ENCODE measurements at places on chromosomes 1 and 21. TPM values are rescaled to one million over a fixed set of nuclear protein-coding genes. Genes with fewer than 3 reads are reported as not detected.

DENND2D gene
- total RNA-seq, result 47.5 TPM

DNA sequence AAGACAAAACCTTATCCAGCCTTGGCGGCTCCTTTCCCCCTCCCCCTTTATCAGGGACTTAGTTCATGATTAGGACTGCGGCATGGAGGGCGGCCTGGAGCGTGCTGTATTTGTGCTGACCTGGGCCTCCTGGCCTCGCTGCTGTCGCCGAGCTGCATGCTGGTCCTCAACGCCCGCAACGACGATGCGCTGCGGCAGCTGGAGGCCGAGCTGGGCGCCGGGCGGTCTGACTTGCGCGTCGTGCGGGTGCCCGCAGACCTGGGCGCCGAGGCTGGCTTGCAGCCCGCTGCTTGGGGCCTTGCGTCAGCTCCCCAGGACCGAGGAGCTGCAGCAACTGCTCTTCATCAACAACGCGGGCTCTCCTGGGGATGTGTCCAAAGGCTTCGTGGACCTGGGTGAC is 70.9 kb downstream of the TM2D1 start:
- no peak for ATAC-seq

GRCh38 chr1:245279346-245279745 is 124.6 kb downstream of the KIF26B start:
- no peak for ATAC-seq

GRCh38 chr1:84773933-84774497 is 83.8 kb upstream of the SSX2IP start:
- ATAC-seq, result no peak

DNA sequence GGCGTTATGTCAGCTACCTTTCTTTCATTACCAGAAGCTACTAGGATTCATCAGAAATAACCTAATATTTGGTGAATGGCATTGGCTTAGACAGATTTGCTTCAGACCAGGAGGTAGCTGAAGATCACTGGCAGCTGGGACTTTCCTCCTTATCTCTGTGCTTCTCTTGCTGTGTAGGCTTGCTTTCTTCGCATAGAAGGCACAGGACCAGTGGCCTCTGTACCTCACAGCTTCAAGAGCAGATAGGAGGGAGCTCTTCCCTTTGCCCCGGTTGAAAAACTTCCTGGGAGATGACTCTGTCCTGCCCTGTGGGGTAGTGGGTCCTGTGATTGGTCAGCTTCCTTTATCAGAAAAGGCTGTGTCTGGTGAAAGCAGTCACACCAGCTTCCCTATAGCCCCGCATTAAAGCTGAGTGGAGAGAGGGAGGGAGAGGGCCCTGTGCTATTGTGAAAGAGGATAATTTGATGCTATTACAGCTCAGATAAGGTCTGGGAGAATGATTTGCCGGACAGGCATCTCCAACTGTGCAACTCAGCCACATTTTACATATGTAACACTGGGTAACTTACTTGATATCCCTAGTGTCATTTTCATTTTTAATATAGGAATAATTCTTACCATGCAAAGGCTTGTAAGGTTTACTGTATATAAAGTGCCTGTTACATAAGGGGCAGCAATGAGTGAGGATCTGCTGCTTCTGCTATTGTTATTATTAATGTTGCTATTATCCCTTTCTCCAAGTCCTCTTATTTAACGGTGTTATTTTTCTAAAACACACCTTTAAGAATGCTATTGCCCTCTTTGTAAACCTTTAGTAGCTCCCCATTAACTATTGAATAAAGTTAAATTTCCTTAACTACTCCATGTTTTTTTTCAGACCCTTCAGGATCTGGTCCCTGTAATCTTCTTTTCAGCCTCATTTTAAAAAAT is 31.6 kb downstream of the OSBPL9 start:
- no peak for ATAC-seq
